ENCODE measurements at places on chromosomes 5 and 9. TPM values are rescaled to one million over a fixed set of nuclear protein-coding genes. Genes with fewer than 3 reads are reported as not detected.

Gene ADAMTSL2
- 6.0 TPM for total RNA-seq

Gene NSG2
- total RNA-seq, result 655 TPM

Gene GAPVD1
- 79.8 TPM for total RNA-seq

Gene UGT3A1
- not detected for total RNA-seq

Gene SARDH
- 4.2 TPM for total RNA-seq

Gene TRPM6
- total RNA-seq, result 2.5 TPM

Gene VLDLR
- 26.1 TPM for total RNA-seq

Gene LCN9
- not detected for total RNA-seq

Gene LCN1
- total RNA-seq, result not detected

Gene GPR150
- 0.23 TPM for total RNA-seq

Gene EIF4E1B
- total RNA-seq, result 0.46 TPM

Gene DRD1
- 27.0 TPM for total RNA-seq

Gene IRX1
- total RNA-seq, result 12.7 TPM

Gene SPINK5
- total RNA-seq, result not detected

Gene TERT
- under 0.01 TPM for total RNA-seq

Gene HBEGF
- total RNA-seq, result 18.2 TPM

Gene PCDHGA1
- 4.2 TPM for total RNA-seq

Gene CXCL14
- total RNA-seq, result 10.6 TPM

Gene KCNV2
- total RNA-seq, result not detected

Gene STING1
- 9.9 TPM for total RNA-seq

Gene KIF20A
- total RNA-seq, result 7.6 TPM

Gene PLAC8L1
- total RNA-seq, result 0.69 TPM

Gene ECPAS
- 125 TPM for total RNA-seq

Gene SLC46A2
- not detected for total RNA-seq

Gene LCP2
- total RNA-seq, result 2.5 TPM

Gene HRCT1
- not detected for total RNA-seq

Gene GNA14
- total RNA-seq, result 1.4 TPM
